ENCODE measurements at places on chromosomes 7 and 10.

- DNase-seq = no peak
Observed at GRCh38 chr7:7159063-7159658, 23.2 kb upstream of the C1GALT1 start.

DNA sequence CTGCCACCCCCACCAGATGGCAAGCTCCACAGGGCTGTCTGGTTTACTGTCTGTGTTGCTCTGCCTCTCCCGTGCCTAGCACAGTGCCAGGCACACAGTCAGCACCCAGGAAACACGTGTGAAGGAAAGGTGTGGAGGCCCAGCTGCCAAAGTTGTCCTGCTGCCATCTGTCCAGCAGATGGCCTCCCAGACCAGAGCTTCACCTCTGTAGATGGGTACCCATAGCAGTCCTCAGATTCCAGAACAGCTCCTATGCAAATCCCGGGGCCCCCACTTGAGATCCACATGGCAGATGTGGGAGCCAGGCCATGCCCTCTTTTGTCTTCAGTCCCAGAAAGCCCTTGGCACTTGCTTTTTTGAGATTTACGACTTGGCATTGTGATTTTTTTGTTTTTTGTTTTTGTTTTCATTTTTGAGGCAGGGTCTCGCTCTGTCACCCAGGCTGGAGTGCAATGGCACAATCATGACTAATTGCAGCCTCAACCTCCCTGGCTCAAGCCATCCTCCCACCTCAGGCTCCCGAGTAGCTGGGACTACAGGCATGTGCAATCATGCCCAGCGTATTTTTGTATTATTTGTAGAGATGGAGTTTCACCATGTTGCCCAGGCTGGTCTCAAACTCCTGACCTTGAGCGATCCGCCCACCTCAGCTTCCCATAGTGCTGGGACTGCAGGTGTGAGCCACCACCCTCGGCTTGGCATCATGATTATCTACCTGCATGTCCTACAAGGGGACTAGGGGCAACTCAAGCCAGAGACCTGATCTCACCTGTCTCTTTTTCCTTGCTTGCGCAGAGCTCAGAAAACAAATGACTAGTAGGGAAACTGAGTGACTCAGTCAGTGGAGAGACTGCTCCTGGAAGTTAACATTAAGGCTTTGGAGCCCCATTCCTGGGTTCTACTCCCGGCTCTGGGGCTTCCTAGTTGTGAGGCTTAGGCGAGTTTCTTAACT is 16.9 kb upstream of the PALD1 start:
- DNase-seq = peak; percentile 74

DNA sequence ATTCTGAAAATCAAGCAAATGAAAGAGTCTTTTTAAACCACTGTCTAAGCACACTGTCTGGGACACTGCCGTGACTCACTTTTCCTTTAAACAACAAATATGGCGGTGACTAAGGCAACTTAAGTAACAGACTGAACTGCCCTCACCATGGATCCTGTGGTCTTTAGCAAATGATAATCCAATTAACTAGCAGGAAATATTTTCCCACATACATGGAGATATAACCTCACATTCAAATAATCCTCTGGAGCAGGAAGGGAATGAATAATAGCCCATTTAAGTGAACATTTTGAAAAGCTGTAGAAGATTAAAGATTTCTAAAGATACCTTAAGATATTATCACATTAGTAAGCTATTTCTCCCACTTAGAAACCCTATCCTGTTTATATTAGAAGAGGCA is 40.3 kb upstream of the LRRC17 start:
- no peak for DNase-seq

- DNase-seq = no peak
Observed at GRCh38 chr7:70775570-70776156, 356.3 kb upstream of the GALNT17 start.

DNA sequence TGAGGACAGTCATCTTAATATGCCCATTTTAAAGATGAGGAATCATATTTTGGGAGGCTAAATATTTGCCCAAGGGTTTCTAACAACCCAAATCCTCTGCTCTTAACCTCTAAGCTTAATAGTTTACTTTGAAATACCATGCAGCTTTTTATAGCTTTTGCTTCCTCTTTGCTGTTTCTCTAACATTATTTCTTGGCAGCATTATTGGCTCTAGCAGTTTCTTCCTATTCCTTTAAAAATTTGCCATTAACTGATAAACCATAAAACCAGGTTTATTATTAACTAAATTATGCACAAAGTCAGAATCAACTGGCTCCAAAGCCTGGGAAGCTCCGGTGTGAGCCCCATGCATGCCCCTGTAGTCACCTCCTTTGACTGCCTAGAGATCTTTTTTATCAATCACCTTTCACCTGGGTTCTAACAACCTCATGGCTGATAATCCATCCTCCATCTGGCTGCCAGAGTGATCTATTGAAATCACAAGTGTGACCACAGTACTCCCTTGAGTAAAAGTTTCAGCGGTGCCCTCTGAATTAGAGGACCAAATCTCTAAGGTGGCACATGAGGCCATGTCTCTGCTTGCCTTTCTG is 62.4 kb downstream of the ITGB8 start:
- DNase-seq = no peak

DNA sequence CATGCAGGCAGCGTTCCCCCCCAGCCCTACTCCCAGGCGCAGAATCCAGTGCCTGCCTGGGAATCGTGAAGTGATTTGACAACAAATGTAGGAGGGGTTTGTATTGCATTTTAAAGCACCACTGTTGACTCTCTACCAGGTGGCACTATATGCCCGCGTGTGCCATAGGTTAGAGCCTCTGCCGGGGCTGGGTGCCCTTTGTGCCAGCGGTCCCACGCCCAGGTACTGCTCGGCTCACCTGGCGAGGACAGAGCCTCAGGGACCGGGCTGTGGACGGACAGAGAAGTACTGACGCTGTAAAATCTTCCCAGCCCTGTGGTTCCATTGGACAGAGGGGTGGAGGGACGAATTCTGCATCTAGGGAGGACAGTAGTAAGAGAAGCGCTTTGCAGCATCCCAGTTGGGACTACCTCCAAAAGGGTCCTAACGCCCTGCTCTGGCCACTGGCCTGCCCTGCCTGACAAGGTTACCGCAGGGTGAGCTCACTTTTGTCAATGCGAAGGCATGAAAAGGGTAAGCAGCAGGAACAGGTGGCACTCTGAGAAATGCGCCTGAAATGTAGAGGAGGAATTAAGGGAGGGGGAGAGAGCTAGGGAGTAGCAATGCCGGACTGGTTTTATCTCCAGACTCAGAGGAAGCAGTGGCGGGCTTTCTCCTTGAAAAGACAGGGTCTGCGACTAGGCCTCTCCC is 788 bp upstream of the CACNA2D1 start:
- peak; percentile 30 for DNase-seq

DNA sequence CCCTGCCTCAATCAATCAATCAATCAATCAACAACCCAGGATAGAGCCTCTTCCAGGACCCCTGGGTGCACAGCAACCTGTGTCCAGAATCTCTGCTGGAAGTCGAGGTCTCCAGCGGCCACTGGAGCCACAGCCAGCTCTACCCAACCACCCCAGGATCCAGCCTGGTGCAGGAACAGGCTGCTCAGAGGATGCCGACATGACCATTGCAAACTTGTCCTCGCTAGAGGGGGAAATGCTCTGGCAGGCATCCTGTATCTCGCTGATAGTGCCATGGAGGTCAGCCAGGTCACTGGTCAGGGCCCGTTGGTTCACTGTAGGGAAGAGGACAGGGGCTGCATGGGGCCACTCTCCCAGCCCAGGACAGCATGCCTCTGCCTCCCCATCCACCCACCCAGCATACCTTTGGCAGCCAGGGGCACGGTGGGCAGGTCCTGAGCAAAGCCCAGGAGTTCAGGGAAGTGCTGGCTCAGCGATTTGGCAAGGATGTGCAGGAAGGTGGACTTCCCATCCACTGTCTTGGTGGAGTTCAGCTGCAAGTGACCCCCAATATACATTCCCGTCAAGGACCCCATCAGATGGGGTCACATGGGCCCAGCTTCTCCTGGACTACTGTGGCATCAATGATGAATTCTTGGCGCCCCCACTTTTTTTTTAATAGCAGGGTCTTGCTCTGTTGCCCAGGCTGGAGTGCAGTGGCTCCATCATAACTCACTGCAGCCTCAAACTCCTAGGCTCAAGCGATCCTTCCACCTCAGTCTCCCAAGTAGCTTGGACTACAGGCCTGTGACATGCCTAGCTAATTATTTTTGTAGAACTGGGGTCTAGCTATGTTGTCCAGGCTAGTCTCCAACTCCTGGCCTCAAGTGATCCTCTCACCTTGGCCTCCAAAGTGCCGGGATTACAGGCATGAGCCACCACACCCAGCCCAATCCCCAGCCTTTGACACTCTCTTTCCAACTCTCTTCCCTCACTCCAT is 49.4 kb downstream of the GRID2IP start:
- DNase-seq = no peak

DNA sequence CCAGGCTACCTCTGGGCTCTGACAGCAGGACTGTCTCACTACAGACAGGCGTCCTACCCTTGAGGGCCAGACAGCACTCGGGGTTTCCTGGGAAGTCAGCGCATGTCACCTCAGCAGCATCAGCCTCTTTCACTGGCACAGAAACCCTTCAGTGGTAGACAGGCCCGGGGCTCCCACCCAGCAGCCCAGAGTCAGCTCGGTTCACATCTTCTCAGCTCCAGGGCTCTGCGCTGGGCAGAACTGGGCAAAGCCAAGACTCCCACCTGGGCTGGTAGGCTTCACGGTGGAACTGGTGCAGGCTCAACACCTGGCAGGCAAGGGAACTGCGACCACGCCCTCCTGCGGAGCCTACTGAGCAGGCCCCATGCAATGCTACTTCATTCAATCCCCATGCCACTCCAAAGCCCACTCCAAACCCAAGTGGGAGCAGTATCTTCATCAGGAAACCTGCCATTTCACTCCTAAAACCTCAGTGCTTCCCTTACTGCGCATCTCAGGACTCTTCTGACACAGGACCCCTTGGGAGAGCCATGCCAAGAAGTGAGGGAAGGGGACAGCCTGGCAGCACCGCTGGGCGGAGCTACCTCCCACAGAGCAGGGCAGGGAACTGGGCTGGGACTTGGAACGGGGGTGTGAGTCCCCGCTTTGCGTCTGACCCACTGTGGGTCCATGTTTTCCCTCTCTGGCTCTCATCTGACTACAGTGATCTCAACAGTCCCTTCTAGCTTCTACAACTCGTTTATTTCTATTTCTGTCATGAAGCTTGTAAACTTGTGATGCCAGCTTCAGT is 60.4 kb downstream of the SCRN1 start:
- no peak for DNase-seq

DNA sequence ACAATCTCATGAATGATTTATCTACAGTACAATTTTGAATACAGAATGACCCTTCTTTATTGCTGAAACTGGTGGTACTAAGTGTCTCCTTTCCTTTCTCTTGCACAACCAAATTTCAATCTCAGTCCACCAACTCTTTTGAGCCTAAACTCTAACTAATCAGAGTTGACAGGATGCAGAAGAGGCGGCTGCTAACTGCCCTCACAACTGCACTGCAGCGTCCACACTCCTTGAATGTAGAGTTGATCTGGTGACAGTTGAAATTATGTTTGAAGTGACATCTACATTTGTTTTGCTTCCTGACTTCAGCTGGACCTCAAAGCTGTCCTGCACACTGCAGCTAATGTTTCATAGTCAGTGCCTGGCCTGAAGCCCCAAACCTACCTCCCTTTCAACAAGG is 139.6 kb downstream of the ZMYND11 start:
- no peak for DNase-seq

GRCh38 chr10:79137826-79138225 is 69.1 kb downstream of the ZMIZ1 start:
- peak; percentile 41 for DNase-seq

DNA sequence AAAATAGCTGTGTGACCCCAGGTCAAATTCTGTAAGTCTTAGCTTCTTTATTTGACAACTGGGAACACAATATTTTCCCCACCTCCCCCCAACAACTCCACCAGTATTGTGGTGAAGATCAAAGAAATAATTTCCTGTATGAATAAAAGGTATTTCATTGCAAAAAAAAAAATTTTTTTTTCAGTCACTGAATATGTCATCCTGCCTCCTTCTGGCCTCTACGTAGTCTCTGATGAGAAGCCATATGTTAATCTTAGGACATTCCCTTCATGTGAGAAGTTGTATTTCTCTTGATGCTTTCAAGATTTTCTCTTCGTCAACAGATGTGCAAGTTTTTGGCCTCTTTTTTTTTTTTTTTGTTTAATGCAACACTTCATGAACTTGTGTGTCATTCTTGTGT is 33.0 kb downstream of the ZNF33A start:
- no peak for DNase-seq

- DNase-seq = no peak
Observed at GRCh38 chr10:55274367-55274766, 473.3 kb upstream of the PCDH15 start.

DNA sequence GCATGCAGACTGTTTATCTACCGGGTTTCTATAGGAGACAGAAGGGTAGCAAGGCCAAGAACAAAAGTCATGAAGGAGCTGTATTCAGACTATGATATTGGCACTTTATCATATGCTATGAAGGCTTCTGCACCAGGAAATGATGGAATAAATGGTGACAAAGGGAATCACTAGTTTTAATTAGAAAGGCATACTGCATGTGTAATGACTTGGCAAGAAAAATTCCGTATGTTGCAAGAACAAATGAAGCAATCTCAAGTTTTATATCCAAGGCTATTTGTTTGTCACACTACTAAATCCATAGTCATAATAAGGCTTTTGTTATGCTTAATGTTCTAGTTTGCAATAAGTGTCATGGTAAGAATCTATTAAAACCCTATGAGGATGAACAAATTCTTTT is 230.9 kb downstream of the ZEB1 start:
- DNase-seq = no peak

GRCh38 chr7:112065758-112066157 is 140.4 kb downstream of the DOCK4 start:
- DNase-seq = no peak

GRCh38 chr7:7970237-7970530 is 1.6 kb downstream of the GLCCI1 start:
- no peak for DNase-seq

DNA sequence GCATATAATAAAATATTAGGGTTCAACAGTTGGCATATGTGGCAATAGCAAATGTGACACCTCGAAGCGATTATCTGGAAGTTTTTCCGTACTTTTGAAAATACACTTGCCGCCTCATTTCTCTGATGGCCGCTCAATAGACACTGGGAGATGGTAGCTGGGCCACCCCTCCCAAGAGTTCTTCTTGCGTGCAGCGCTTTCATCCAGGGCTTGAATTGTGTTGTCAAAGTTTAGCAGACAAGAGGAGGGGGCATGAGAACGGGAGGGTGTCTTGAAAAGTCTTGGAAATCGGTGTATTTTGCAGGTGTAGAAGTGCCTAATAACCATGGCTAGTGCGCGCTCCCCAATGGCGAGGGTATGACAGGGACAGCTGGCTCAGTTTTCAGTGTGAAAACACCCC is 8.5 kb downstream of the PTF1A start:
- no peak for DNase-seq

DNA sequence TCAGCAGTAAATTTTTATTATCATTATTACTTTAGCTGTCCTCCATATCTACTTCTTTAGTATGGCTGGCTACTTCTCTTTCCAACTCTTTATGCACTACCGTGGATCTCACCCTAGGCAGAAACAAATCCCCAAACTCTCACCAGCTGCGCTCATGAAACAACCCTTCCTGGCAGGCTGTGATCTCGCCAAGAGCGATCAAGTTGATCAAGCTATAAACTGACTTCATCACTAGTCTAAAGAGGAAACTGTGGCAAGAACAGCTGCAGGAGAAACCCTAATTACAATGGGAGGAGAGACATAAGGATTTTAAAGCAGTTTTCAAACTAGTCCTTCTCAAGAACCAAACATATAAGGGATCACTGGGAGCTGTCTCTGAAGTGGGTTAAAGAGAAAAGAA is 160.5 kb upstream of the PRSS58 start:
- no peak for DNase-seq

- no peak for DNase-seq
Observed at GRCh38 chr7:108211382-108212201, 81.4 kb upstream of the LAMB4 start.

Measured in iPS-NIHi11 (cell line).